ENCODE measurements at places on chromosomes 3 and 15.

GRCh38 chr3:68706096-68706495, 226.3 kb downstream of the TAFA4 start:
- DNase-seq: peak; percentile 30

DNA sequence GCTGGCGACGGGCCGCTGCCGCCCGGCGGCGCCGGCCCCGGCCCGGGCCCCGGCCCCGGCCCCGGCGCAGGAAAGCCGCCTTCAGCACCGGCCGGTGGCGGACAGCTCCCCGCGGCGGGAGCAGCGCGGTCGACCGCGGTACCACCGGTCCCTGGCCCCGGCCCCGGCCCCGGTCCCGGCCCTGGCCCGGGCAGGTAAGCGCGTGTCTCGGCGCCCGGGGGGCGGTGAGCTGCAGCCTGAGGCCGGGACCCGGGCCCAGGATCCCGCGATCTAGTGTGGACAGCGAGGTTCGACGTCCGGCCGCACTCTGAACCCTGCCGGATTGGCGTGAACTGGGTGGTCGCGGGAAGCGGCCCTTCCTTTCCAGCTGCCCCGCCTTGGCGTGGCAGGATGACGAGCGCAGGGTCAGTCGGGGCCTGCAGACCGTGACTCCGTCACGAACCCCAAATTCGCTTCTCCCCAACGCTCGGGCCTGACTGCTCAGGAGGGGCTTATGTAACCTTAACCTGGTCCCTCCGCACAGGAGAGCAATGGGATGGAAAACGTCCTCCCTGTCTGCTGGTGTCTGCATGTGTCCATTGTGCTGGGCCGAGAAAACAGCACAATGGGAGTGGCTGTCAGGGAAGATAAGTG, 472 bp downstream of the BSN start:
- DNase-seq: peak; percentile 81

DNA sequence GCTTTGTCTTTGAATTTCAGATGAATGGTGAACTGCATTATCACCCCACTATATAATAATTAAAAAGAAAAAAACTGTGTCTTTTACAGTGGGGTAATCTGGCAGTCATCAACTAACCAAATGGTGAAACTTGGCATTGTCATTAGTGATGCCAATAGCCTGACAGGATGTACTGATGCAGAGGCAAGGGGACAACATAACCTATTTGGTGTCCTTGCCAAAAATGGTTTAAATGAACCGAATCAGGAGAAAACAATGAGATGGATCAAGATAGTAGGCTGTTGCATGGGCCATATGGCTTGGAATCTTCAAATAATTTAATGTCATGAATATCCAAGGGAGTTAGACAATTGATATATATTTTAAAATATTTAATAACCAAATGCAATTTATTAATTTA, 738.7 kb downstream of the FHIT start:
- no peak for DNase-seq

DNA sequence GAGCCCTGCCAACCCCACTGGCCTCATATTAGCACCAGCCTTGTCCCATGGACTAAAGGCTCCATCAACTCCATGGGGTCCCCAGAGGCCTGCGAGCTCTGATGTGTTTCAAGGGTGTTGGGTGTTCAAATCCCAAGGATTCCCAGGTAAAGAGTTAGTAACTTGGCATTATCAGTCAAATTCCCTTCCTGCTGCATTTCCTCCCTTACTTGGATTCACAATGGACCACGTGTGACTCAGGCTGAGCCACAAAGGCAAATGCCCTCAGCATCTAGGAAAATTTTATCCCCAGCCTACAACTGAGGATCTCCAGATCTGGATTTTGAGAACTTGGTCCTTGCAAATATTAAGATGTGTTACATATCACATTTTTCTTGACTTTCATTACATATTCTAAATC, 58.8 kb downstream of the GADL1 start:
- DNase-seq: no peak

GRCh38 chr3:126211569-126211968, 31.2 kb upstream of the ALDH1L1 start:
- no peak for DNase-seq

GRCh38 chr3:123019591-123019990, 8.0 kb downstream of the SEMA5B start:
- DNase-seq: no peak

DNA sequence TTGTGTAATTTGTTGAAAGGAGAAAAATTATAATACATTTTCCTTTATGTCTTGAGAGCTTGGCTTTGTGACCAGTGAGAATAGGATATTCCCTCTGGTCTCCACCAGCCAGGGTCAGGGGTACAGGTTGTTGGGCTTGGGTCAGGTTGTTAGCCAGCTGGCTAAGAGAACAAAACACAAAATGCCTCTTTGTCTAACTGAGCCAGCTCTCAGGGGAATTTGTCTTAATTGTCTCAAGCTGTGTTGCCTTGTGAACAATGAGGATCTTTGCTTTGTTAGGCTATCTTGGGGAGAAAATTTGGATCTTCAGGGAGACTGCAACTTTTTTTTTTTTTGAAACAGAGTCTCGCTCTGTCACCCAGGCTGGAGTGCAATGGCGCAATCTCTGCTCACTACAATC, 17.7 kb upstream of the GK5 start:
- DNase-seq: no peak

- DNase-seq: no peak
Observed at GRCh38 chr3:176247191-176247590, 950.1 kb downstream of the TBL1XR1 start.

- no peak for DNase-seq
Observed at GRCh38 chr15:71716990-71717389, 93.4 kb upstream of the NR2E3 start.

DNA sequence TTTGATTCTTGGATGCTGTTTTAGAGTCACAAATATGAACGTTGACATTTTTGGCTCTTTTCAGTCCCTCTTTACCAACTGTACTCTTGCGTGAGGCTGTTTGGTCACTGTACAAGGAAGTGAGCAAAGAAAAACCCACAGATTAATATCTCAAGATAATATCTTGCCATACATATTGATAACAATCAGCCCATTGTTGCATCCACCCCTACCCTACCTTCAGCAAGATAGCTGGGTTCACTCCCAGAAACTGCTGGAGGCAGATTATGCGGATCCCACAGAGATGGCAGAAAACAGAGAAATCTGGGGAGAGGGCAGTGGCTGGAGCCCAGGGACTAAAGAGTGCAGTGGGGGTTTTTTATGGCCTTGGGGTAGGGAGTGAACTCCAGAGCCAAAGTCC, 29.9 kb upstream of the MFSD1 start:
- no peak for DNase-seq

- DNase-seq: no peak
Observed at GRCh38 chr3:157465741-157466140, 29.1 kb downstream of the PTX3 start.

- DNase-seq: no peak
Observed at GRCh38 chr3:197372047-197372661, 73.7 kb upstream of the DLG1 start.

- no peak for DNase-seq
Observed at GRCh38 chr3:74897006-74897405, 282.5 kb upstream of the CNTN3 start.

- DNase-seq: no peak
Observed at GRCh38 chr15:94403331-94403730, 172.0 kb downstream of the MCTP2 start.

GRCh38 chr3:113241292-113242095, 30.1 kb downstream of the BOC start:
- no peak for DNase-seq

GRCh38 chr15:32646291-32646690, 4.8 kb downstream of the SCG5 start:
- DNase-seq: no peak

- peak; percentile 65 for DNase-seq
Observed at GRCh38 chr3:57952208-57952631, 56.0 kb upstream of the FLNB start.

DNA sequence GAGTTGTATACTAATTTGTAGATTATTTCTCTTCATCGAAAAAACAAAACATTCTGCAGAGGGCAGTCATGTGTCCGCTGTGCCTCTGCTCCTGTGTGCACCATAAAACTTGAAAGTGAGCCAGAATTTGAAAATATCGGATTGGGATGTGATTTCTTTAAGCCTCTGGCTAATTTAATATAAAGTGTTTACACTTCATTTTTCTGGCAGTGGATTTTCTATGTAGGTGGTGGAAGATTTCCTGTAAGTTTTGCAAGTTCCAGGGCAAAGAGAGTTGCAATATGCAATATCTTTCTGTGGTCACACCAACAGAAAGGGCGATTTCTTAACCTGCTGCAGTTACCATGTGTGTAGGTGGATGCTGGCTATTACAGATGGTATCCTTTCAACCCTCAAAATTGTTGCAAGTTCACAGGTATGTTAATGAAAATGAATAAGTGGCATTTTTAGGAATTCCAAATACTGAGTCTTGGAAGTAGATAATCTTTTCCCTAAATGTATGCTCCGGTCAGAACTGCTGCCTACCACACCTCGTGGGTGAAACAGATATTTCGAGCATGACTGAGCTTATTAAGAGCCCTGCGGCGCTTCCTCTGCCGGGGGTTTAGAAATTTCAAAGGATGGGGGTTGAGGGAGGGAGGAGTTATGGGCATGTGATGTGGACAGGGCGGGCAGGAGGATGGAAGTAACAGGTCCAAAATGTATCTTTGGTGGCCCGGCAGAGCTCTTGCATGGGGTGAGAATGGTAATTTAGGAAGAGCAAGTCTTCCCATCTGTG, 134.0 kb downstream of the PGPEP1L start:
- DNase-seq: no peak

DNA sequence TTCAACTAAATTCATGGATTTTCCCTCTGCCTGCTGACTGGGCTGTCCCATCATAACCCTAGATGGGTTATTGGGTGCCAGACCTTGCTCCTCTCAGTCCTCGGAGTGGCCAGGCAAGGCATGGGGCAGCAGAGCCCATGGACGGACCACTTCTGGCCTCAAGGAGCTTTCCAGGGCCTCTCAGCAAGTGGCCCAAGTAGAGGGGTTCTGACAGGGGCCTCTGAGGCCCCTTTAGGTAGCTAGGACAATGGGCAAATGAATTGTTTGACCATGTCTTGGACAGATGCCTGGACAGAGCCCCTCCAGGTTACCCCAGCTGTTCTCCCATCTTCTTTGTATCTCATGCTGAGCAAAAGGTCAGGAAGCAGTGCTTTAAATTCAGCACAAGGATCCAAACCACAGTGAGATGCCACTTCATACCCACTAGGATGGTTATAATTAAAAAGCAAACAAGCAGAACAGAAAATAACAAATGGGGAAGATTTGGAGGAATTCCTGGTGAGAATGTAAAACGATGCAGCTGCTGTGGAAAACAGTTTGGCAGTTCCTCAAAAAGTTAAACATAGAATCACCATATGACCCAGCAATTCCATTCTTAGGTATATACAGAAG, 61.6 kb downstream of the SPSB4 start:
- no peak for DNase-seq

- no peak for DNase-seq
Observed at GRCh38 chr3:124351430-124352148, 359.7 kb upstream of the ROPN1 start.

DNA sequence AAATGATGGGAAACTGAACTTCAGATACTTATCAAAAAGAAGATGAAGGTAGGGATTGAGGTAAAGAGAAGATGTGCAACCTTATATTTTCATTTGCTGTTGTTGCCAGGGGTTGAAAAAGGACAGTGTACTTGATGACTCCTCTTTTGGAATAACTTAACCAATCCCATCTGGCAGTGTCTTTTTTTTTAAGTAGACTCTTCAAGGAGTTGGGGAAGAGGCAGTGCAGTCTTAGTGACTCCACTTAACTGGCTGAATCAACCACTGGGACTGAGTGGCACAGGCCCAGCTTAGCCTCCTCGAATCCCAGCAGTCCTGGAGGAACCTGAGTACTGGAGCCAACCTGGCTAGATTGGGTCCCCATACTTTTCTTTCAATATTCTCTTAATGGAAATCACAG, 27.3 kb upstream of the FILIP1L start:
- no peak for DNase-seq

GRCh38 chr3:31919528-31919927, 61.5 kb downstream of the OSBPL10 start:
- DNase-seq: no peak

DNA sequence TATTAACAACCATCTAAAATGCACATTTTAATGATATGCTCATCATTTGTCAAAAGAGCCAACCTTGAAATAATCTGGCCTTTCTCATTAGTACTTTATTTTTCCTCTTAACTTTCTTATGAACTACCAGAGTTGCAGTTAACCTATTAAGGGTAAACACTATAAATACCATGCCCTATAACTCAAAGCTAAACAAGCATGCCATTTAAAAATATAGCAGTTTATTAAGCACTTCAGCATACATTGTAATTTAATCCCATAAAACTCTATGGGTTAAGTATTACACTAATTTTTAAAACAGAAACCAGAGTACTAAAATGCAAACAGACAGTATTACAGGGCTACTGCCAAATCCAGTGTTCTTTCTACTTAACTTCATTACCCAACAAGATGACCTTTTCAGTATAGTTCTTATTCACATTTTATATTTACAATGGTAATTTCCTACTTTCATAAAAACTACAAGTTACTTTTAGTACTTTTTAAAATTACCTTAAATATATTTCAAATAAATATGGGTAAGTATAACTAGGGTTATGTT, 11.8 kb downstream of the NPTN start:
- no peak for DNase-seq

- no peak for DNase-seq
Observed at GRCh38 chr3:58349792-58350626, 17.3 kb downstream of the PXK start.

GRCh38 chr3:118781232-118781631, 253.4 kb downstream of the IGSF11 start:
- no peak for DNase-seq

DNA sequence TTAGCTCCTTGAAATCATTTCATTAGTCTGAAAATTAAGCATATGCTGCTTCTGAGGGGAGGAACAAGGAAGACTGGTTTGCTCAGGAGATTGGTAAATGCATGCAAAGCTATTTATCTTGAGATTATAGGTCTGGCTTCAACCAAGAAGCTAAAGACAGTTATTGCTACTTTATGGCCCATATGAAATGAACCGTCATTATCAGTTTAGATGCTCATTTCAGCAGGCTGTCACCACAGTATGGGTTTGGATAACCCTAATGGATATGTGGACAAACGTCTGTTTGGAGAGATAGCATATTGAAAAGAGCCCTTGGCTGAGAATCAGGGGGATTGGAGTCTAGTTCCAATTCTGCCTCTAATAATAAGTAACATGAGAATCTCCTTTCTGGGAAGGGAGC, 922.6 kb downstream of the TUSC7 start:
- DNase-seq: no peak

DNA sequence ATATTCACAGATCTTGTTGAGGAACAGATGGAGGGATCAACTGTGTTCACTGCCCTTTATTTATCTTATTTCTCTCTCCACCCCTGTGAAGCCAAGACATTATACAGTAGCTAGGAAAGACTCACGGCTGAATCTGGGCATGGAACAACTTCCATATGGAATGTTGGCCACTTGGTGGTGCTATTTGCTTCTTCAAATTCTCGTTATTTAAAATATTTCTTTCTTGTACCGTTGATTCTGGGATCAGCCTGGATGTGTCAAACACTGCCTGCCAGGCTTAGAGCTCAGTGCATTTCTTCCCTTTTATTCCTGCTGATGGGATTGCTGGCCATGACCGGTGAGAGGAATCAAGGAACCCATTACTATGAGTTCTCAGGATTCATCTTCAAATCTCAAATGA, 17.5 kb upstream of the GASK1A start:
- no peak for DNase-seq
